ENCODE measurements at places on chromosomes 3 and 15.

GRCh38 chr3:104907507-104907906 lies 459.2 kb upstream of the ALCAM start:
- DNase-seq, result no peak

- no peak for DNase-seq
Observed at GRCh38 chr3:11613851-11614487, 29.7 kb downstream of the VGLL4 start.

DNA sequence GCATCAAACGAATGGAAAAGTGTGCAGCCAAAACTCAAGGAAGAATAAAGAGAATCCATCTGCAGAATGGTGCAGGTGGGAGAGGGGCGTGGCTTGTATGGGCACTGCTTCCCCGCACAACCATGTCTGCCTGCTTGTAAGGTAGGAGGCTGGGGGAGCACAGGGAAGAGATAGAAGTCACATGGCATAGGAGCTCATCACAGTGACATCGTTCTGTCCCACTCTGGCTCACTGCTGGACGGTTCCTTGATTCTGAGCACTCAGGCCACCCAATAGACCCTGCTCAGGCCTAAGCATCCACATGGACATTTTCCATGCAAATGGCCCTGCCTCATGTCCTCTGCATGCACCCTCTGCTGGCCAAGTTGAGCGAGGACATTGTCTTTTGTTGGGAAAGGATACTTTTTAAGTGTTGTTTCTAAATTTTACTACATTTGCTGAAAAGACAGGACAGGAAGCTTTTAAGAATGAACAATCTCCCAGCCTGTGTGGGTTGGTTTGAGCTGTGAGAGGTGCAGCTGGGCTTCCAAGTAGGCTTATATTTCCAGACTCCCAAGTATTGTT lies 3.1 kb downstream of the MYLK start:
- peak; percentile 42 for DNase-seq

DNA sequence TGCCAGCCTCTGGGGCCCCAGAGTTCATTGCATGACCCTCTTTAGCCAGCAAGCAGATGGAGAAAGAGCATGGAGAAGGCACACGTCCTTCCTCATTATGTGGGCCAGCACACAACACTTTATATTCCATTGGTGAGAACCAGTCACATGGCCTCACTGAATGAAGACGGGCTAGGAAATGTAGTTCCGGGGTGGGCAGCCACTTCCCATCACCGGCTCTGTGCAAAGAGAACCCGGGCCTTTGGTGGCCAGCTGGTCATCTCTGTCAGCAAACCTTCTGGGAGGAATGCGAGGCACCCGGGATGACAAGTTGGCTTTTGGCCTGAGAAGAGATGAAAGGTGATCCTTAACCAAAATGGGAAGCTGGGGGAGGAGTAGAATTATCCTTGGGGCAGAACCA lies 90.2 kb upstream of the VGLL4 start:
- DNase-seq, result no peak

DNA sequence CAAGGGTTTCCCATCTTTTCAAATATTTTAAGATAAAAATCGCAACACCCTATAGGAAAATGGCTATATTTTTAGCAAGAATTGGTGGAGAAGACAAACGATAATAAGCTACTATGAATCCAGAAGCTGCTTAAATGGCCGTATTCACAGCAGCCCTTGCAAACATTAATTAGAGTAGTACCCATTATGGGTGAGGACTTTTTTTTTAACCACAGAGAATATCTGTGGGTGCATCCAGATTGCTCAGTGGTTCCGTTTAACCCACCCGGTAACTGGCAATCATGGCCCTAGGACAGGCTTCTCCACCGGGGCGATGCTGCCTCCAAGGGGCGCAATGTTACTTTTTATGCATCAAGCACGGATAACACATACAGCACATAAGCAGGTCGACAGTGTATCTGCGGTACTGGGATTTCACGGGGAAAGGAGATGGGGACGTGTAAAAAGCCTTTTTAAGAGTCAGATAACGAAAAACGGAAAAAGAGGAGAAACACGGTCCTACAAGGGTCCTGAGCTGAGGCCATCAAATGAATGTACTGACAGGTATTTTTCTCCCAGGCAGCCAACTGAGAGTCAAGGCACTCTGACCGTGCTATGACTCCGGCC lies 968 bp upstream of the TMEM266 start:
- DNase-seq, result peak; percentile 7

DNA sequence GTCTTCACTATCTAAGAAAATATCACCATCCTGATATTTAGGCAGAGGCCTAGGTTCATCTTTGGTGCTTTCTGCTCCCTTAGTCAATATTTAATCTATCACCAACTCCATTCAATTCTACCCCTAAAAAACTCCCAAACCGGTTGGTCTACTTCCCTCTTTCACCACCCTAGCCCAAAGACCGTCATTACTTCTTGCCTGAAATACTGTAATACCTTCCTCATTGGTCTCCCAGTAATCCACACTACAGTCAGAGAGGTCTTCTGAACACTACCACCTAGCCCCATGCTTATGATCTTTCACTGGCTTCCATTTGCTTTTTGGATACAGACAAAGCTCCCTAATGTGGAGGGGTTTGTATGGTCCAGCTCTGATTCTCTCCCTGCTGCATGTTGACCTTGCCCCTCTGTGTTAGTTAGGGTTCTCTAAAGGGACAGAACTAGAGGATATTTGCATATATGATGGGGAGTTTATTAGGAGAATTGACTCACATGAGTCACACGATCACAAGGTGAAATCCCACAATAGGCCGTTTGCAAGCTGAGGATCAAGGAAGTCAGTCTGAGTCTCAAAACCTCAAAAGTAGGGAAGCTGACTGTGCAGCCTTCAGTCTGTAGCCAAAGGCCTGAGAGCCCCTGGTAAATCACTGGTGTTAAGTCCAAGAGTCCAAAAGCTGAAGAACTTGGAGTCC lies 36.4 kb upstream of the ATP2C1 start:
- peak; percentile 67 for DNase-seq

GRCh38 chr15:41945731-41946130 lies 26.6 kb downstream of the EHD4 start:
- no peak for DNase-seq

DNA sequence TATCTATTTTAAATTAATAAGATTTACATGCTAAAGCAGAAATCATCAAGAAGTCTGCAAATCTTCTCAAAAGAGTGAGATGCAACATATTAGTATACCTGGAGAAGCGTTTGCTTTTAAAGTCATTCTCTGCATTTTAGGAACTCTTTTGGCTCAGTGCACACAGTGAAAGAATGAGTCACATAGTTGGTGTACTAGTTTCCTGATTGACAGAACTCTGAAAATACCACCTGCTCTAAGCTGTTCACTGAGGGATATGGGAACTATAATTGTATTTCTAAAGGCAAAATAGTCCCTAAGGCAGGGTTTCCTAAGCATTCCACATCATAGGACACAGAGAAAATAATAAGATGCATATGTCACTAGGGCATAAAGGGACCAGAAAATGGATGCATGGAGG lies 838.5 kb downstream of the DIPK2A start:
- no peak for DNase-seq

- DNase-seq, result peak; percentile 76
Observed at GRCh38 chr15:84633311-84634227, 20.5 kb downstream of the WDR73 start.

DNA sequence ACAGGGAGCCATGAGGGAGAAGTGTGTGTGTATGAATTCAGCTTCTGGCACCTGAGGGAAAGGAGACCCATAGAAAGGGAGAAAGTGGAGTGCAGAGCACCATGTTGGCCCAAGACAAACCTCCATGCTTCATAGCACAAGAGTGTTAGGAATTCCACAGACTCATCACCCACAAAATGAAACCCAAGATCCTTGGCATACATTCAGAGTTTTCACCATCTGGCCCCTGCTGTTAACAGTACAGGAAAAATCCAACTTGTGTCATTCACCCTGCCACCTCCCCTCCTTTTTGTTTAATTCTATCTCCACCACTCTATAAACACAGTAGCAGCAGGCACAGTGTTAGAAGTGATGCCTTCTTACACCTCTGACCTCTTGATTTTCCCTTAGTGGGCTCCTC lies 60.0 kb upstream of the MNS1 start:
- no peak for DNase-seq

- DNase-seq, result no peak
Observed at GRCh38 chr15:62278534-62278933, 113.4 kb upstream of the C2CD4B start.

DNA sequence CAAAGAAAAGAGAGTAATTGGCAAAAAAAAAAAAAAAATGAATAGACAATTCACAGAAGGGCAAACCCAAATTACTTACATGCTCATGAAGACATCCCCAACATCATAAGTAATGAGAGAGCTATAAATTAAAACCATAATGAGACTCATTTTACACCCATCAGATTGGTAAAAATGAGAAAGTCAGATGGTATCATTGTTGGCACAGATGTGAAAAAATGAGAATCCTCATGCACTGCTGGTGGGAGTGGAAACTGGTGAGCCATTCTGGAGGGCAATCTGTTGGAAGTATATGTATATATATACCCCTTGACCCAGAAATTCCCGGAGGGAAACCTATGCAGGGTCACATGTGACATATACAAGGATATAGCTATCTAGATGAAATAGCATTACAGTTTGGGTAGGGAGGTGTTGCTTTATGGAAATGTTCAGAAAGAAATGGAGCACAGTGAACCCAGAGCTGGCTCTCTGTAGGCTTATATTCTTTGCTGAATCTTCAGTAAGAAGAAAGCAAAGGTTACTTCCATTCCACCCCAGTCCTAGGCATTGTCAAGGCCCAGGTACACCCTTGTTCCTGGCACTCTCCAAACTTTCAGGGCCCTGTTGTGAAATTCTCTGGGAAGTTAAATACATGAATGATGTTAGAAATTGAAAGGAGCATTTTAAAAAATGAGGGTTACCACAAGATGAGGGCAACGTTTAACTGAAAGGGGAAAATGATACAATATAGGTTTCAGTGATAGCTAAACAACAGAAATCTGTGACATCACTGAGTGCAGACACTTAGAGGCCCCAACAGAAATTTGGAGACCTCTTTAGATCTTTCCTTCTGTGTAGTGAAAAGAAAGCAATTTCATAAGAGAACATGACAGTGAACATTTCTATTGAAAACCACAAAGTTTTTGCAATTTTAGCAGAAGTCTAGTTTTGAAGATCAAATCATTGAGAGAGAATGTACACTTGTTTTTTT lies 132.7 kb upstream of the TPRG1 start:
- DNase-seq, result no peak

DNA sequence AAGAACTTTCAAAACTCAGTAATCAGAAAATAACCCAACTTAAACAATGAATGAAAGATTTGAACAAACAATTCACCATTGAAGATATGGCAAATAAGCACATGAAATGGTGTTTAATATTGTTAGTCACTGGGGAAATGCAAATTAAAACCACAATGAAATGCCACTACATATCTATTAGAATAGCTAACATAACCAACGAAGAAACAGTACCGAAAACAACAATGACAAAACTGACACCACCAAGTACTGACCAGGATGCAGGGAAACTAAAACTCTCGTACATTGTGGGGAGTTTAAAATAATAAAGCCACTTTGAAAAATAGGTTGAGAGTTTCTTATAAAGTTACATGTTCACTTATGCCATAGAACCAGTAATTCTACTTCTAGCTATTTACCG lies 69.1 kb downstream of the KBTBD8 start:
- DNase-seq, result no peak

DNA sequence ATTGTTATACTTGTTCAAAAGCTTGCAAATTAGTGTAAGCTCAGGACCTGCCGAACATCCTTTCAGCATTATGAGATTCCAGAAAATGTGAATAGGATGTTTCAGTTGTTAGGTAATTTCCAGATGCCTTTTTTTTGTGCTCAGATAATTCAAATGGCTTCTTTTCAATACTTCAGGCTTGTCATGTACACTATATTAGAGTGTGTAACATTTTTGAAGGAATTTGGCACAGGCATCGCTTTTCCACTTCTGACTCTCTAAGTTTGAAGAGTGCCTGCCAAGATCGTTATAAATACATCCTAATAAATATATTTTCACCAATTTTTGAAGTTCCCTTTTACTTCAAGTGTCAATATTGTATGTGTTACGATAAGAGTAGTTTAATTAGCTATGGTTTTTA lies 35.2 kb downstream of the CADM2 start:
- no peak for DNase-seq

GRCh38 chr3:157442729-157443128 lies 6.1 kb downstream of the PTX3 start:
- DNase-seq, result no peak

DNA sequence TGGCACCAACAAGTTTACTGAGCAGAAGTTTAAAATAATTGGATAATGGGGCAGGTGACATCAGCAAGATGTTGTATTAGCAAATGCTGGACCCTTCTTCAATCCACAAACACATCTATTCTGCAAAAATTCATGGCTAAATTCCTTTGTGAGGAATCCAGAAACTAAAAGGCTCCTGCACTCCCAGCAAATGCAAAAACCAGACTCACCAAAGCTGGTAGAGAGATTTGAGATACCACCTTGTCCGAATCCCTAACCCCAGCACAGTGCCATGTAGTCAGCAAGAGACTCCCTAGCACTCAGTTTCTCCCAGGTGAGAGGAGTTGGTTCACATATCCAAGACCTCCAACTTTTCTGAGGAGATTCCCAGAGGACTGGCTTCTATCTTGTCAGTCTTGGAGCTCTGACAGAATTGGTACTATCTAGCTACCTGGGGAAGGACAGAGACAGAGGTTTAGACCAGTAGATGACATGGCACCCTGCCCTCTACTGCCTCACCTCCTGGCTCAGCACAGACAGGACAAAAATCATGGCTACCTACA lies 21.8 kb downstream of the GREM1 start:
- no peak for DNase-seq

- peak; percentile 68 for DNase-seq
Observed at GRCh38 chr15:83210619-83211018, 3.0 kb upstream of the HDGFL3 start.

DNA sequence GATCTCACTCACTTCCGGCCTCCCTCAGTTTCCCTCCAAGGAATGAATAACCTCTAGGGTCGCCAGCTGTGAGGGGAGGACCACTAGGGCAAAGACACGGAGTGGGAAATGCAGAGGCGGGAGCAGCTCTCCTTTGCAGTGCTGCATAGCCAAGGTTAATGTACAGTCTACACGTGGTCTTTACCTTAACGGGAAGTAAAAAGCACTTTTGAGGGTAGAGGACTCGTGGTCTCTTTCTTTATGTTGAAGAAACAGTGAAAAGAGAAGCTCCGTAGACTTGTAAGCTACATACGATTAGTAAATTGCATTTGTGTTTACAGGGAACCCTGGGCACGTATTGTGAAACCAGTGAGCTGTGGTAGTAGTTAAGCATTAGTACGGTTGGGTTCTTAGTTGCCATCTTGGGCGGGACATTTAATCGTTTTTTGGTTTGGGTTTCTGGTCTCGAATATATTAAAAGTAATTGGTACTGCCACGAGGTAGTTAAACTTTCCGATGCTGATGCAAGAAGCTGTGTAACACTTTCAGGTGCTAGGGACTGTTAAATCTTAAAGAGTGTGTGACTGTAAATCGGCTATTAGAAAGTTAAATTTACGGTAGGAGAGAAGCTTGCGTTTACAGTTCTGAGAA lies 828 bp downstream of the U2SURP start:
- DNase-seq, result no peak

- DNase-seq, result peak; percentile 79
Observed at GRCh38 chr3:81490541-81491288, 270.7 kb downstream of the GBE1 start.

GRCh38 chr15:33988384-33988783 lies 20.1 kb downstream of the CHRM5 start:
- no peak for DNase-seq

- DNase-seq, result no peak
Observed at GRCh38 chr3:183526838-183527427, 28.6 kb downstream of the KLHL6 start.

GRCh38 chr3:63940389-63940757 lies 28.2 kb upstream of the SCAANT1 start:
- DNase-seq, result no peak

Data from Calu3 (cell line).